ENCODE measurements at places on chromosomes 5 and 9.

GRCh38 chr9:108835831-108836230, 20.0 kb downstream of the ACTL7B start:
- no peak for DNase-seq

GRCh38 chr9:114313186-114313585, 9.7 kb upstream of the ORM1 start:
- DNase-seq, result no peak

GRCh38 chr9:130785940-130786508, 49.0 kb upstream of the ABL1 start:
- no peak for DNase-seq

GRCh38 chr9:121019273-121019672, 30.8 kb downstream of the C5 start:
- DNase-seq, result no peak

- DNase-seq, result no peak
Observed at GRCh38 chr5:150295172-150295634, 5.6 kb upstream of the CAMK2A start.

DNA sequence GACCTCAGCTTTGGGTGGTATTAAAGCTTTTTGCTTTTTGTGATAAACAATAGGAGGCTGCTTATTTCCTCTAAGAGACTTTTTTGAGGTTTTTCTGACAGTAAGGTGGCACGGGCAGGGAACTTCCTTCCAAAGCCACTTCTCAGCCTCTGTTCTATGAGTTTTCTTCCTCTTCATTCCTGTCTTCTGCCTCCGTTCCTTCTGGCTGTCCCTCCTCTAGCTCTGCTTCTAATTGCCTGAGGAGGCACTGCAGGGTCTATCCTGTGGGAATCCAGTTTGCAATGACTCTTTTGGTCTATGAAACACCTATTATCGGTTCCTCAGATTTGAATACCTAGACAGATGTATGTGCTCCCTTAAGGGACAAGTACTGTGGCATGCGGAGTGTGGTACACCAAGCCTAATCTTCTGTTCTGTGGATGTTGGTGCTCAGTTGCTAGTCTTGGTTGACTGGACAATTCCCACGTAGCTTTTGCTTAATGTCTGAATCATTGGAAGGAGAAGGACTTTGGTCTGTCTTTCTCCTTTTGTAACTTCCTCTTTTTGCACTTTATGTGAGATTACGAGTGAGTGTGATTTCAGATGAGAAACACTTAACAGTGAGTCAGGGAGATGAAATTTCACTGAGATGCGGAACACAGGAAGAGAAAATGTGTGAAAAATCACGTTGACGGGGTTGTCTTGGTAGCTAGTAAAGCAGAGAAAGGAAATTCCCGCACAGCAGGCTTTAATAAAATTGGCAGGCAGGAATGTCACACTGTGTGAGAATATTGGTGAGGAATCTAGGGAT, 305.2 kb downstream of the EFNA5 start:
- no peak for DNase-seq

DNA sequence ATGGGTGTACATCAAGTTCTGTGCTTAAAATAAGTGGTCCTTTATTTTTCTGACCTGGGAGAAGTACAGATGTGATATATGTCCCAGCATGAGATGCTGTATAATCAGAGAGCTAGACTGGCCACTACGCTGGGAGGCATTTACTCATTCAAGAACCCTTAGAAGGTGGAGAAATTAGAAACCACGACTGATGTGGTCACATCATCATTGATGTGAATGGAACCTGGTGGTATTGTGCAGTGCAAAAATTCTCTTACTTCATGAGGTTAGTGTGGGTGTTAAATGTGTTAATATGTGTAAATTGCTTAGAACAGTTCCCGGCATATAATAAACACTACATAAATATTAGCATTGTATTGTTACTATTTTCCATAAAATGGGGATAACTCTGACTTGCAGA, 69.5 kb upstream of the CKMT2 start:
- DNase-seq, result no peak

DNA sequence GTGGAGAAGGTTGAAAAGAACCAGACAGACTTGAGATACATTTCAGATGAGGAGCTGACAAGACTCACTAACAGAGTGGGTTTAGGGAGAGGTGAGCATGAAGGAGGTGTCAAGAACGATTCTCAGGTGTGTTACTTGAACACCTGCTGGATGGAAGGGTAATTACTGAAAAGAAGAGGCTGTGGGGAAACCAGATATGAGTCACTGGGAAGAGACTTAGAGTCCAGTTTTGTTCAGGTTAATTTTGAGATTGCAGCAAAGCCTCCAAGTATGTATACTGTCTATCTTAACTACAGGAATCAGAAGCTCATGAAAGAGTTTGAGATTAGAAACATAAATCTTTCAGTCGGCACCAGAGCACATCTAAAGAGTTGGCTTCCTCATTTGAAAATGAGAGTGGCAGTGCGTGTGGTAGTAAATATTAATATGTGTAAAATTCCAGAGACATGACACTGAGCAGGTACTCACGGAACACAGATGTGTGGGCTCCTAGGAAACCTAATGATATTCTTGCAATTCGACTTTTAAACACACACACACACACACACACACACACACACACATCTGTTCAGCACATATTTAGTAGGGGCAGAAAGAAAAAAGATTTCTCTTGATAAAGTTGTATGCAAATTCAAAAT, 197.1 kb downstream of the CDH18 start:
- no peak for DNase-seq

DNA sequence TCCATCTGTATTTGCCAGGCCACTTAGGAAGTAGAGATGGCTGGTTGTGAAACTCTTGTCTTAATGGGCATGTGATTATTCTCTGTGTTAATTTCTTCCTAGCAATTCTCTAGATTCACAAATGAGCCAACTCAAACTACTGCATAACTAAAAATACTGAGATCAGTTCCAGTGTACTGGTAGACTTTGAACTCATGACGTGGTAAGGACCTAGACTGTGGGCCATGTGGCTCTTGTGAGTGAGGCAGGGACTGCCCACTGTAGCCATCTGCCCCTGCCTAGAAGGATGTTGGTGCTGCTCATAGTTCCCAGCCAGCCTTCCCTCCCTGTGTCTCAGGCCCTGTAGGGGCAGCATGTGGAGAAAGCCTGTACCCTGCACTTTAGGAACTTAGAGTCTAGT, 47.4 kb downstream of the CYSTM1 start:
- DNase-seq, result no peak

GRCh38 chr5:149792540-149793255, 62.6 kb downstream of the PPARGC1B start:
- DNase-seq, result no peak

DNA sequence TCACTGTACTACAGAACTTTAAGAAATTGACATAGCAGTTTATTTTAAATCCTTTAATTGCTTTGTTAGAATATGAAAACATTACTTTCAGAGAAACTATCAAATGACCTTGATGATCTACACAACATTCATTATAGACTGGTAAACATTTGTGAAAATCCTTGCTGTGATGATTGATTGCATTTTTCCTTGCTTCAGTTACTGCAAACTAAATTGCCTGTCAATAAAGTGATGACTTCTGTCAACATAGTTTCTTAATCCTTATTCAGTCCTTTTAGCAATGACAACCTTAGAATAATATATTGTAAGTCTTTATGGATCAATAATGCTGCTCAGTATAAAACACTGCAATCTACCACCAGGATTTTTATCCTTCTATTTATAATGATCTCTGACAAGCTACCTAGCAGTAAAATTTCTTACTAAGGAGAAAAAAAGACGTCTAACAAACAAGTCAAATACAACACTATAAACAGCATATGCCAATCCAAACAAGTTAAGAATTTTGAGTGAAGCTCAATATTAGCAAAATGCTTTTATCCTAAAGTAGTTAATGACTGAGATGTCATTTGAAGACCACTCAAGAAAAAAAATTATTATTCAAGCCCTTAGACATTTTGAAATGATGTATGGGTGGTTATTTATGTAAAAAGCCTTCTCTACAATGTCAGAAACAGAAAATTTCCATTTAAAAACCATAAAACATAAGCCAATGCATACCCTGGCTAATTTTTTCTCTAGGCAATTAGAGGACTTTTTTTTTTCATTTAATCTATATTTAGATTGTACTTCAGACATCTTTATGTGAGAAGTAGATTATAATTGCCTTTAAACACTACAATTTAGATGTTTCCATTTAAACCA, 105.5 kb downstream of the FBXL17 start:
- no peak for DNase-seq

GRCh38 chr5:59813761-59814536, 79.6 kb downstream of the PDE4D start:
- DNase-seq, result peak; percentile 57

DNA sequence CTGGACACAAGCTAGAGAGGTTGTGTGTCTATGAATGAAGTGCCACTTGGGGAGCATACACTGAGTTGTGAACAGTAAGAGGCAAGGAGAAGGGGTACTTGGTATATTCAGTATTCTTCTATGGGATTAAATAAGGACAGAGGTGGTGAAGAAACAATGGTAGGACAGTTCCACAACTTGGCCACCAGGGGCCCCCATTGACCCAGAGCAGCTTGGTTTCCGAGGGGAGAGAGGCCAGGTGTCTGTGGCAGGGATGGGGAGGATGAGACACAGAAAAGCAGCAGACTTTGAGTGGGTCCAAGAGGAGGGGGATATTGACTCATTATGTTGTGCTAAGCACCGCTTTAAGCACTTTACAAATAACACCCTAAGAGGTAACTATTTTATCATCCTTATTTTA, 220.6 kb downstream of the MELK start:
- no peak for DNase-seq

DNA sequence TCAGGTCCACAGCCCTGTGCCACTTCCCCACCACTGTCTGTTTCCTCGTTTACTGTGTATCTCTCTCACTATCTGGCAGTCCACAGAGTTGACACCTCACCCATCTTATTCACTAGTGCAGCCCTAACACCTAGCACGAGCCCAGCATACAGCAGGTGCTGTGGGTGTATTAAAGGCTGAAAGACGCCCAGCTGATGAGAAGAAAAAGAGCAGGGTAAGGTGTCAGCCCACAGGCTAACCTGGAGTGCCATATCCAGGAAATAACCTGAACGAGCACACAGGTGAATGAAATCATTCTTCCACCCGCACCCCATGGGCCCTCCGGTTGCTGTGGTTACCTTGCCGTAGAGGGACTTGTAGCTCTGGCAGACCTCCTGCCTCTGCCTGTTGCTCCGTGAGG, 18.6 kb downstream of the ANXA6 start:
- no peak for DNase-seq

DNA sequence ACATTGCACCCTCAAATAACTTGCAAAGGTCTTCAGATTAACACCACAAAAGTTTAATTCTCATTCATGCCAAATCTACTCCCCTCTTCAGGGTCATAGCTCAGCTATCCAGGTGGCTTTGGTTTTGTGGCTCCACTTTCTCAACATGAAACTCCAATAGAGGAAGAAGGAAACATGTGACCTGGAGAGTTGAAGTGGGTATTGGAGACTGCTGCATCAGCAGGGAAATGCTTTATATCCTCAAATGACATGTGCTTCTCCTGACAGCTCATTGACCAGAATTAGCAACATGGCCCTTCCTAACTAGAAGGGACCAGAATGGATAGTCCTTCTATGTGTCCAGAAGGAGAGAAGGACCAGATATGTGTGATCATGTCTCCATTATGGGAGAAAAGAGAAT, 73.6 kb downstream of the TLR4 start:
- no peak for DNase-seq

- DNase-seq, result peak; percentile 46
Observed at GRCh38 chr9:98879094-98879962, 64.4 kb upstream of the COL15A1 start.

- DNase-seq, result no peak
Observed at GRCh38 chr5:168793841-168794837, 215.0 kb upstream of the PANK3 start.

DNA sequence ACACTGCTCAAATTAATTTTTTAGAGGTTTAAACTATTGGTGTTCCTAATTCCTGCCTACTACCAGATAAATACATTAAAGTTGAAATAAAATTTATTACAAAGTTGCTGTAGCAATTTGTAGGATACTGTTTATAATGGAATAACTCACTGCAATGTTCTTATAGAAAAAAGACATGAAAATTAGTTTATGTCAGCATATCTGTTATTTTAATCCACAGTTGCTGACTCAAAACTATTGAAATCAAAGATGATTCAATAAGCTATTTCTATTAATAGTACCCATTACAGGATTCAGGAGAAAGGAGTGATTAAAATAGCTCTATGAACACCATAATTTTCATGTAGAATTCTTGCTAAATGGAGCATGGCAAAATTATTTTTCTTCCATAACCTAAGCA, 764.4 kb upstream of the NUDT12 start:
- no peak for DNase-seq

- no peak for DNase-seq
Observed at GRCh38 chr5:17230808-17231525, 13.5 kb downstream of the BASP1 start.

DNA sequence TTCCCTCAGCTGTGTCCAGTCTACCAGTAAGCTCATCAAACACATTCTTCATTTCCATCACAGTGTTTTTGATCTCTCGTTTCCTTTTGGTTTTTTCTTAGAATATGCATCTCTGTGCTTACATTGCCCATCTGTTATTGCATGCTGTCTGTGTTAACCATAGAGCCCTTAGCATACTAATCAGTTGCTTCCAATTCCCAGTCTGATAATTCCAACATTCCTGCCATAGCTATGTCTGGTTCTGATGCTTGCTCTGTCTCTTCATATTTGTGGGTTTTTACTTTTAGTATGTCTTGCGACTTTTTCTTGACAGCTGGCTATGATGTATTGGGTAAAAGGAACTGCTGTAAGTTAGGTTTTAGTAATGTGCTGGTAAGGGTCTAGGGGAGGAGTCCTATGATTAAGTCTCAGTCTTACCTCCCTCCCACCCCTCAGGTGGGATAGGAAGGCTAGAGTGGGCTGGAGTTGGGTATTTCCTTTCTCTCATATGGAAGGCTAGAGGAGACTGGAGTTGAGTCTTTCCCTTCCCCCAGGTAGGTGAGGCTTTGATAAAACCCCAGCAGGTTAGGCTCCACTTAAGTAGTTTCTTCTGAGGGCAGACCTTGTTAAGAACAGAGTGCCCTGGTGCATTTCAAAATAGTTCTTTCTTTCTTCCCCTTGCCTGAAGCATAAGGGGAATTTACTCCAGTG, 99.1 kb upstream of the RASGRF2 start:
- no peak for DNase-seq

GRCh38 chr9:132456241-132456640, 46.2 kb downstream of the CFAP77 start:
- DNase-seq, result no peak

GRCh38 chr5:57442080-57442839, 40.4 kb downstream of the ACTBL2 start:
- peak; percentile 31 for DNase-seq

DNA sequence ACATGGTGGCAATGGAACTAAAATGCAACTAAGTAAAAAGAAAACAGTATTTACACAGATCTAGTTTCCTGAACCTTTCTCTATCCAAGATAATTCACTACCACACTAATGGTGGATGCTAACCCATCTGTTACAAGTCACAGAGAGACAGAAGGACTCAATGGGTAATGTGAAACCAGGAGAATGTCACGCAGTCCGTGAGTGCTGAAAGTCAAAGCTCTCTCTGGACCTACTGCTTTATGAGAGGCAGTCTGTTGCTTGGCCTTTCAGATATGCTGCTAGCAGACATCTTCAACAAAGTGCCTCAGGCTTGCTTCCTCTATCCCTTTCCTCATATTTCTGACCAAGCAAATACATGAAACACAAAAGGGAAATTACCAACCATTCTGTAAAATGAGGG, 69.0 kb upstream of the GLRX start:
- no peak for DNase-seq

- DNase-seq, result no peak
Observed at GRCh38 chr9:134149380-134149779, 13.5 kb downstream of the WDR5 start.
